Left hindlimb (tissue), 1 donor: ENCODE measurements at places on chromosomes 7 and 10.

DNA sequence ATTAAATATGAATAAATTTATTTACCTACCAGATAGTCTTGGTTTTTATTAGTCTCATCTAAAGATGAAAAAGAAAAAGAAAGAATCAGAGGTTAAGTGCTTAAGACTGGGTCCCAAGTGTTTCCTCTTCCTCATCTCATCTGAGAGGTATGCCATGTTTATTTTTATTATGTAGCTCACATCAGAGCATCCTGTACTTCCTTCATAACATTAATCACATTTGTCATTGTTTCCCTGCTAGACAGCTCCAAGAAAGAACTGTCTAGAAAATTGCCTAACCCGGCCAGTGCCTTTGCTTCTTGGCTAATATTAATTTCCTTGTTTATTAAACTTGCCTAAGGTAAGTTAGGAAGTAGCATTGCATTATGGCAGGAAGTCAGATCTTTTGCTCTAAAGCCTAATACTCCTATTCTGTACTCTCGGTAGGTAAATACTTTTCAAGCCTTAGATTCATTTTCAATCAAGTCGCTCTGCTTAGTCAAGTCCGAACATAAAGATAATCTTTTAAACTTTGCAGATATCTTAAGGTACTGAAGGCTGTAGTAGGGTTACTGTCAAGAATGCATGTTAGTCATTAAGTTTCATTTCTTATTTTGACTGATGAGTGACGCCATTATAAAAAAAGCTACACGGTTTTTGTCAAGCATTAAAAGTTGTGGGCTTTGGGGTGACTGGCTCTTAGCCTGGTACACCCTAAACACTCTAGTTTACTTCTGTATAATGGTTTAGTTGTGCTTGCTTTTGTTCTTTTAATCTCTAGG, 47.4 kb downstream of the ZMYND11 start:
- no peak for DNase-seq

DNA sequence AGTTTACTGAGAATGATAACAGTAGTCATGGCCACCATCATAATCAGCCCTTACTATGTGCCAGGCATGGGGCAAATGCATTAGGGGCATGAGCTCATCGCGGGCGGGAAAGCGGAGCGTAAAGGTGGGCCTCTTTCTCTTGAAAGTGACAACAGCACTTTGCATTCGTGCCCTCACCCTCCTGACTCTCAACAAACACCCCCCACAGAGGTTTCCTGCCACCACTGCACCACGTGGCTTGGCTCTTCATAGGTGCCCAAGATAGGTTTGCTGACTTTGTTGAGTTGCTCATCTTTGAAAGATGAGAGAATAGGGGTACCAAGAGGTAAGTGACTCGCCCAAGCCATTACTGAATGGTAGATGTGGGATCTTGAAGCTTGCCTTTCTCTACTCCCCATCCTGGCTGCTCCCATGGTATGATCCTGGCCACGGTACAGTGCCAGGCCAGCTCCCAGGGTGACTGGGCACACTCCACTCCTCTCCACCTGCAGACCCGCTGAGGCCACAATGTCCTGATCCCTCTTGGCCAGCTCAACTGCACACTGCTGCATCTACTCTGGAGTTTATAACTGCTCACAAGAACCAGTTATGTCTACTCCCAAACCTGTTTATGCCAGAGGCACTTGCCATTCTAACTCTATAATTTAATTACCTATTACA, 26.0 kb downstream of the SLIT1 start:
- no peak for DNase-seq

- no peak for DNase-seq
These were observed 42.2 kb upstream of the BMPER start for GRCh38 chr7:33862946-33863814.

GRCh38 chr7:131995324-131995723, 438.9 kb upstream of the PODXL start:
- no peak for DNase-seq
